ENCODE measurements at places on chromosomes 6 and 20. TPM values are rescaled to one million over a fixed set of nuclear protein-coding genes. Genes with fewer than 3 reads are reported as not detected.

DNA sequence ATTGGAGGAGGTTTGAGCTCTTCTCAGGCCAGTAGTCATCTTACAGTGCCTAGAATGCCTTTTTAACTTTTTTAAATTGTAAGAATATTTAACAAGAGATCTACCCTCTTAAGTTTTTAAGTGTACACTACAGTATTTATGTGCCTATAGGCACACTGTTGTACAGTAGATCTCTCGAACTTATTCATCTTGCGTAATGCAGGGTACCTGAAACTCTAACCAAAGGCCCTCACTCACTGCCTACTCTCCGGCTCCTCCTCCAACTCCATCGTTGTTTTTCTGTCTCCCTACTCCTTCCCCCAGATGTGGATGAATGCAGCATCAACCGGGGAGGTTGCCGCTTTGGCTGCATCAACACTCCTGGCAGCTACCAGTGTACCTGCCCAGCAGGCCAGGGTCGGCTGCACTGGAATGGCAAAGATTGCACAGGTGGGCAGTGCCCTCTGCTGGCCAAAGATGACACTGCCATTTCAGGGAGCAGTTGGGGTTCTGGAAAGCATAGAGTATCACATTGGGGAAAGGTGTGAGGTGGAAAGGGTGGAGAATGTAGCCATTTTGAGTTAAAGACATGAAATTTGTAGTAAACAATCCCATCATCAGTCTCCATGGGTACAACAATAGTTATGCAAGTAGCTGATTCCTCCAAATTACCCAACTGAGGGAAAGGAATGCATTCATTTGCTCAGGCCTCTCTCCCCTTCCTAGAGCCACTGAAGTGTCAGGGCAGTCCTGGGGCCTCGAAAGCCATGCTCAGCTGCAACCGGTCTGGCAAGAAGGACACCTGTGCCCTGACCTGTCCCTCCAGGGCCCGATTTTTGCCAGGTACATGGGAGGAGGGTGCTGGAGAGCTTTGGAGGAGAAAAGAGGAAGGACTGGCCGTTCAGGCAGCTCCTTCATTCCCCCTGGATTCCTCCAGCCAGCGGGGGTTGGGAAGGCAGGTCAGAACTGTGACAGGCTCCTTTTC, 18.4 kb upstream of the ZNF76 start:
- peak; percentile 95 for DNase-seq

Gene DDX43
- 2.1 TPM for total RNA-seq

GRCh38 chr20:5442101-5442500, 125.3 kb upstream of the PROKR2 start:
- no peak for DNase-seq

DNA sequence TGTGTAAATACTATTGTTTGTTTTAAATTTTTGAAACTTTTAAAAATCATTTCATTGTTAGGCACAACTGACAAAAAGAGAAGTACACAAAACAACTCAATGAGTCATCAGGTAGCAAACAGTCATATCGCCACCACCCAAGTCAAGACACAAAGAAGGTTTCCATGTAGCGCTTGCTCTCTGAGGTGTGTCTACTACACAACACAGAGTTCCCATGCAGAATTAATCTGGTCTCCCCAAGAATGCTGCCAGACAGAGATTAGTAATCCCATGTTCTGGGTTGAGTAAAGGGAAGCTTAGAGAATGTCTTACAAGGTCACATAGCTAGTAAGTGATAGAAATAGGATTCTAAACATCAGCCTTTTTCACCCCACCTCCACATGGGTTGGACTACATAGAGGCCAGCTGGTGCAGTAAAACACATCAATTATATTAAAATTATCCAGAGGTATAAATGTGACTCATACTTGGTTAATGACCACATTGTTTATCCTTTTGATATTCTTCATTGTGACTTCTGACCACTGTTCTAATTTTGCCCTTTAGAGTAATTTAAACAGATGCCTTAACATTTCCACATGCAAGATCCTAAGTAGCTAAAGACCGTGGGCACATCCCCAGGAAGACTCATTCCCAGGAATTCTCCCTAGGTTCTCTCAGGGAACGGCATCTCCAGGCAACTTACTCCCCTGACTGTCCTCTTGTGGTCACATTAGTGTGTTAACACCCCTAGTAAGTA, 413.5 kb downstream of the PRKN start:
- DNase-seq, result no peak

- no peak for DNase-seq
Measured at GRCh38 chr20:48828734-48829460, 1.1 kb upstream of the PREX1 start.

- DNase-seq, result no peak
Measured at GRCh38 chr6:140653506-140653905, 1279.1 kb upstream of the CITED2 start.

DNA sequence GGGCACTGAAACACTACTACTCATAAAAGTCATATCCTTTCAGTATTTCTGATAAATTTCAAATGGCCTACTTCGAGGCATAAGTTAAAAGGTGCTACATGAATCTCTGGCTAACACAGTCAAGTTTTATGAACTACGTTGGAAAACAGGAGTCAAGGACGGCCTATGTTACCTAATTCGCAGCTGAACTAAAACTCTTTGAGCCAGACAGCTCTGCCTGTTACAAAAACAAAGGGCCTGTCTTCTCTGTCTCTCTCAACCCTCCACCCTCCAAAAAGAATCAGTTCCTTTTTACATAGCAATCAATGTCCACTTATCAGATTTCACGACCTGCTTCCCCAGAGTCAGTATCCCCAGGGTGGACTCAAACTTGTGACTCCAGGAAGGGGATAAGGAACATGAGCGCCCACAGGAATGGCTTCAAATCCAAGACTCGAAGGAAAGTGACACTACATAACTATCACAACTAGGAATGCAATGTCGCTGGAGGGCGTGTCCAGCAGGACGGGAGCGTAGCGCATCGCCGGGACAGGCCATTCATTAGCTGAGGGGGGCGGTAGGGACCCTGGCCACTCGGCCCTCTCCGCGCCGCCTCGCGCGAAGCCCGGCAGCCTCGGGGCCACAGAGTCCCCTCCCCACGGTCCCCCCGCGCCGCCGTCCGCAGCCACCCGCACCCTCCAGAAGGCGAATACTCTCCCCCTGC, 591 bp downstream of the IBTK start:
- peak; percentile 65 for DNase-seq

Gene APMAP
- 175 TPM for total RNA-seq

GRCh38 chr6:169857343-169858292, 106.2 kb downstream of the ERMARD start:
- DNase-seq, result no peak

Gene CD83
- total RNA-seq, result 4.7 TPM

GRCh38 chr6:49934770-49935169, 29.2 kb downstream of the DEFB114 start:
- no peak for DNase-seq

GRCh38 chr6:37840940-37841300, 21.4 kb downstream of the ZFAND3 start:
- no peak for DNase-seq

GRCh38 chr6:14077193-14077867, 40.2 kb upstream of the CD83 start:
- no peak for DNase-seq

DNA sequence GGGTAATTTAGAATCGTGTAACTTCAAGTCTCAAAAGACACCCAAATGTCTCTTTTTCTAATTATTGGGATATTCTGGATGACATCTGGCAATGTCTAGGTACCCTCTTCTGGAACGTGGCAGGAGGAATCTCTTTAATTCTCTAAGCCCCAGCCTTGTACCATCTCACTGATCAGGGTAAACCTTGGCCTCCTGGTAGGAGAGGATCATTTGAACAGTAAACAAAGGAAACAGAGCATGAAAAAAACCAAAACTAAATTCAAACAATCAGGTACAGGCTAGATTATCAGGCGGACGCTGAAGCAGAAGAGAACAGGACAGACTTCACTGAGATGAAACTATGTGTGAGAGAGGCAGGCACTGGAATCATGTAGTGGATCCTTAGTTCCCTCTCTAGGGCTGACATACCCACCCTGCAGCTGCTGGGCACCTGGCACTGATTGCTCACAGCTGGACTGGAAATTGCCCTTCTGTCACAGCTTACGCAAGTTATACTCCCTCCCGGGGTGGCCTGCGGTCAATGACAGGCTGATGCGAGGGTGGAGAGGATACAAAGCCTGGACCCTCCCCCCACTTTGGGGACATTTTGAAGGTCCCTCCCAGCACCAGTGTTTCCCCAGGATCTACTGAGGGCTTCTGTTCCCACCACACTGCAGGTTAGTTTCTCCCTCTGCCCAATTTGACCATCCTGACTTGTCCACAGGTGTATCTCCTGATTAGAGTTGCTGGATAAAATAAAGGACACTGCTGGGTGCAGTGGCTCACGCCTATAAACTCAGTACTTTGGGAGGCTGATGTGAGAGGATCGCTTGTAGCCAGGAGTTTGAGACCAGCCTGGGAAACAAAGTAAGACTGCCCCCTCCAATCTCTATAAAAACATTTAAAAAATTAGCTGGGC, 20.6 kb upstream of the ZBTB24 start:
- DNase-seq, result no peak

All from thyroid gland (tissue), 4 donors.